HepG2 (cell line): ENCODE measurements at places on chromosomes 6 and 20. TPM values are rescaled to one million over a fixed set of nuclear protein-coding genes. Genes with fewer than 3 reads are reported as not detected.
A peak's percentile ranks its signal among the peaks of the same experiment; 100 is the strongest.

DNA sequence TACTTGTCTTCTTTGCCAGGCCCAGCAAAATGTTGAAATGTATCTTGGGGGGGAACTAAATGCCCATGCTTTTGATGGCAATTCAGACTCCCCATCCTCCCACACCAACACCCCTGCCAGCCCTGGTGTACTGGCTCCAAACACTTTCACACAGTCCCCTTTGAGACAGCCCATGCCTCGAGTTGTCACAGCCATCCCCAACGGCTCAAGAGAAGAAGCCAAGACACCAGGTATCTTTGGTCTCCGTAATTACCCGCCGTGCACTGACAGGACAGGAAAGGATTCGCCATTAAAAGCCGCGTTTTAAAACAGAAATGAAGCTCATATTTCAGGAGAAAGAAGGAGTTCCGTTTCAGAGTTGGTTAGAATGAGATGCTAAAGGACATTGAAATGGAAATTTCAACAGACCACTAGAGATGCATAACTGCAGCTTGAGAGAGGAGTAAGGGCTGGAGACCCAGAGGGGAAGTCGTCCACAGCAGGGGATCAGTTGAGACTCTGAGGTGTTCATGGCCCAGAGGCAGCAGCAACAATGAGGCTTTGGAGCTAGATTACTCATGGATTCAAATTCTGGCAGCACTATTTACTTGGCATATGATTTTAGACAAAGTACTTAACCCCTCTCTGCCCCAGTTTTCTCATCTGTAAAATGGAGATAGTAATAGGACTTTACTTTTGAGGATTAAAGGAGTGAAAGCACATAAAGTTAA is 63.5 kb upstream of the ADGRF1 start:
- no peak for DNase-seq

DNA sequence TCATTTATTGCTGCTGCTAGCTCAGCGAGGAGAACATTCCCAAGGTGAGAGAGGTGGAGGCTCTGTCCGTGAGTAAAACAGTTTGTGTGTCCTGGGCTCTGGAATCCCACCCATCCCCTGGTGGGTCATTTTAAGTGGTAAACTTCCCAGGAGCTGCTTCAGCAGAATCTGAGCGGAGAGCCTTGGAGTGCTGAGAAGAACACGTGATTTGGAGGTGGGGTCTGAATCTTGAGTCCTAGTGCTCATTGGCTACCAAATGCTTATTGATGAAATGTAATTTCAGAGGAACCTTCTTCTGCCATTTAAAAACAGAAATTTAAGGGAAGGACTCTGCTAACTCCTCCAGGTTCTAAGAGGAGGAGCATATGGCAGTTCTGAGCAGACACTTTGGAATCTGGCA is 132.4 kb downstream of the CDH26 start:
- DNase-seq, result no peak

Gene MKKS
- 29.7 and 34.5 TPM in 2 replicates for polyA plus RNA-seq

- no peak for DNase-seq
Observed at GRCh38 chr6:142235791-142236190, 66.0 kb upstream of the ADGRG6 start.

Gene TCP11
- 0.04 TPM in 1 of 2 replicates, not detected in the other for polyA plus RNA-seq

DNA sequence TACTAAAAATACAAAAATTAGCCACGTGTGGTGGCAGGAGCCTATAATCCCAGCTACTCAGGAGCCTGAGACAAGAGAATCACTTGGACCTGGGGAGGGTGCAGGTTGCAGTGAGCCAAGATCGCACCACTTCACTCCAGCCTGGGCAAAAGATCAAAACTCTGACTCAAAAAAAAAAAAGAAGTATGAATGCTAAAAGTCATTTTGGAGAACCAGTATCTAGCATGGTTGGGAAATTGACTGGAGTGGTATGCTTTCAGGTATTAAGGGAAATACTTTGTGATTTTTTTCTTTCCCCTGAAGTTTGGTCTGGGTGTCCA is 30.1 kb downstream of the PCMT1 start:
- no peak for DNase-seq

- DNase-seq, result no peak
Observed at GRCh38 chr6:2581611-2582010, 169.1 kb downstream of the MYLK4 start.

- DNase-seq, result no peak
Observed at GRCh38 chr6:129269891-129270290, 387.0 kb downstream of the LAMA2 start.

DNA sequence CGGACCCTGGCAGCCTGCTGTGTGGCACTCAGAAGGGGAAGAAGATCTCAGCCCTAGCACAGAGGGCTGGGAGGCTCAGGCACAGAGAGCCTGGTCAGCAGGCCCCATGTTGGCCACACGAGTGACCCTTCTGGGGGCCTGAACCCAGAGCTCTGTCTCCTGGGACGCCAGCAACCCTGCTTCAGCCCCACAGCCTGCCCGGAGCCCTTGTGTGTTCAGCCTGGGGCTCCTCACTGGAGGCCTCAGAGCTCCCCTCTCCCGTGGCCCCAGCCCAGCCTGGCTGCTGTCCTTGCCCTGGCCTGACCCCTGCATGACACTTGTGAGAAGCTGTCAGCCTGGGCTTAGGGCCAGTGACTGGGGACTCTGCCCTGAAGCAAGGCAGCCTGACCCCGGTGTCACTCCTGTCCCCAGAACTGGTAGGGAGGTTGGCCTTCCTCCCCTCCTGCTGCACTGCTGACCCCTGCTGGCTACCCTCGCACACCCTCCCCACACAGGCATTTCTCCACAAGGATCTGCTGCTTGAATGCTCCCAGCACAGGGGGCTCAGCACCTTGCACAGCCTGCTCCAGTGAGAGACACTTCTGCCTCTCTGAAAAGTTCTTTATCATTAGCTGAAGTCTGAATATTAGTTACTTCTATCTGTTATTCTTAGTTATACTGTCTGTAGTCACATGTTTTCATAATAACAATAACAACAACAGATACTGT is 15.4 kb upstream of the IP6K3 start:
- peak; percentile 87 for DNase-seq

- peak; percentile 63 for DNase-seq
Observed at GRCh38 chr6:17086469-17086868, 15.4 kb upstream of the STMND1 start.

- DNase-seq, result peak; percentile 79
Observed at GRCh38 chr6:33428224-33428965, 8.5 kb downstream of the SYNGAP1 start.

- DNase-seq, result no peak
Observed at GRCh38 chr6:36227379-36228228, 31.1 kb downstream of the BRPF3 start.
